ENCODE measurements at places on chromosomes 5 and 9.

GRCh38 chr9:120331913-120332312 is 248.1 kb downstream of the CDK5RAP2 start:
- DNase-seq, result peak; percentile 35

DNA sequence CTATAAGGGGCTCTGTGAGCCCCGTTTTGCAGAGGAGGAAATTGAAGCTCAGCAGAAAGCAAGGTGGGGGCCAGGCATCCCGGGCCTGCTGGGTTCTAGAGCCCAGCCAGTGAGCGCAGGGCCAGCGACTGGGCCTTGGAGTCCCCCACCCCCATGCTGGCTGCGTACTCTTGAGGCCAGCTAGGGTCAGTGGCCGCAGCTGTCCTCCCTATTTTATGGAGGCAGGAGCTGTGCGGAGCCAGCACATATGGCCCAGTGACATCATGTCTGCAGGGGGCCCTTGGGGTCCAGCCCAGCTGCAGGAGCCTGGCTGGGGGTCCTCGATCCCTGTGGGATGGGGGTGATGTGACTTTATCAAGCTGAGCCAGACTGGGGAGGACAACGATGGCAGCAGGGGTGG is 71.3 kb downstream of the HMCN2 start:
- no peak for DNase-seq

- DNase-seq, result no peak
Measured at GRCh38 chr5:101897914-101898313, 398.2 kb downstream of the SLCO4C1 start.

DNA sequence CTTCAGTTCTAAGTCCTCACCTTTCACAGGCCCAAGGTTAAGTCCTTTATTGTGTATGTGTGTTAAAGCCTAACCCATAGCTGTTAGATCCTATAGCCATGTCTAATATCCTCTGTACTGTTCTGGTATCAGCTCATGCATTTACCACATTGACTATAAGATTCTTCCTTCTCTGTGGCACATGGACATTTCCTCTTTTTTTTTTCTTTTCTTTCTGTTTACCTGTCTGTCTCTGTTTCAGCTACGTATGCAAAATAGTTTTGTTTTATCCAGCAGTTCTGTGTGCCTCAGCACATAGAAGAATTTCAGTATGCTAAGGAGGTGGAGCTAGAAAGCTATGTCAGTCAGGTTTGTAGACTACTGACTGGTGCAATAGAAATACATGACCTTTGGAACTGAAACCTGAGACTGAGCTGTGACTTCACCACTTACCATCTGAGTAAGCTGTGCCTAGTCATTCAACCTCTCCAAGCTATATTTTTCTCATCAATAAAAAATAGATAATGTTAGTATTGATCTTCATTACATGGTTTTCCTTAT is 155.6 kb upstream of the VLDLR start:
- no peak for DNase-seq

GRCh38 chr5:163385824-163386223 is 51.6 kb upstream of the CCNG1 start:
- DNase-seq, result no peak

DNA sequence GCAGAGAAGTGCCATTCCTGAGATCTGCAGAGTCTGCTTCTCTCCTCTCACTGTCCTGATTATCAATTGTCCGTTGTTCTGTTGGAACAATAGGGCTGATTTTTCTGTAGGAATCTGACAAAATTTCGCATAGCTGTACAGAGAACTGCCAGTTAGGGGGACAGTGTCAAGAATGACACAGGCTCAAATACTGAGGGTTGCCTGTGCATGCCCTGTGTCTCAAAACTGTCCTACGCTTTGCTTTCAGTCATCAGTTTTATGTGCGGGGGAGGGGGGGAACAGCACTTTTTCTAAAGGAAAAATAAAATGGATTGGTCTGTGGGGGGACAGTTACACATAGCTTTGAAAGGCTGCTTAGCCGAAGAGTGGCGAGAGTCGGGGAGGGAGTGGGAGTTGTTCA is 248.6 kb downstream of the PDZD2 start:
- no peak for DNase-seq

DNA sequence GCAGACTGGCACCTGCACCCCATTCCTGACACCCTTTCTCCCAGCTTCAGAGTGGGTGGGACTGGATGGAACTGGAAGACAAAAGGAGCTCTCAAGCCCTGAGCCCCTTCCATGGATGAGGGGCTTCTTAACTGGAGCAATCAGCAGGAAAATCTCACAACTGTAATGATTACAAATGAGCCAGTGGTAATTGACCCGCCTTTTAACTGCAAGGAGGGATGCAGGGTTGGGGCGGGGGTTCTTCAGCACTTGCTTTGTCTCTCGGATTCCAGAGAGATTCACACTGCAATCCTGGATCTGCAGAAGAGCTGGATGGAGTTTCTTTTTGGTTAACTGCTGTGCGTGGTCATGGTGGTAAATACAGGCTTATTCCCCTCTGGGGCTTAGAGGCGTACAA is 160.1 kb upstream of the SHB start:
- no peak for DNase-seq

DNA sequence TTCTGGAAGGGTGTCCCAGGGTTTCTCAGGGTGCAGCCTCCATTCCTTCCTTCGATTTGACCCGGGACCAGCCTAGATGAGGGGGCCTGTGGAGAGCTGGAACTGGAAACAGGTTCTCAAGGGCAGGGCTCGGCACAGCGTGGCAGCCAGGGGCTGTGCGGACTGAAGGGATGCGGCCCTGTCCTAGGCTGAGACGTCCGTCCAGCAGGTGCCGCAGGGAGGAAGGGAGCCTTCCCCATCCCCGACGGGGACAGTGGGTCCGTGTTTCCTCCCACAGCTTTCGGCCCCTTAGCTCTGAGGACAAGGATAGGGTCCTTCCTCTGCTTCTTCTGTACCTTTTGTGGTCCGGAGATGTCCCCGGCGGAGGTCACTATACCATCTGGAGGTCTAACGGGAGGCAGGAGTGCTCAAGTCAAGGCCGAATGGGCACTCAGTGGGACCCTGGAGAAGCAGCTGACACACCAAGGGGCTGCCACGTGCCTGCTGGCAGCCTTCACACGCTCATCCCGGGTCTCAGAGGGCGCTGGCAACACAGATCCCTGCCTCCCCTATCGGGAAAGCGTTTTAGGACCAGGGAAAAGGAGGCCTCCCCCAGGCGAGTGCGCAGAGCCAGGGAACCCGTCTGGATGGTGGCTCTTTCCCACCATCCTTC is 49.9 kb downstream of the USP20 start:
- no peak for DNase-seq

- DNase-seq, result peak; percentile 4
Measured at GRCh38 chr5:36874465-36874864, 2.1 kb upstream of the NIPBL start.

GRCh38 chr5:158435161-158435616 is 576.2 kb upstream of the CLINT1 start:
- peak; percentile 47 for DNase-seq
